CD4-positive, alpha-beta T cell (primary cell): ENCODE measurements at places on chromosomes 6 and 20.

GRCh38 chr20:18032977-18033892 lies 24.5 kb downstream of the OVOL2 start:
- DNase-seq, result no peak

DNA sequence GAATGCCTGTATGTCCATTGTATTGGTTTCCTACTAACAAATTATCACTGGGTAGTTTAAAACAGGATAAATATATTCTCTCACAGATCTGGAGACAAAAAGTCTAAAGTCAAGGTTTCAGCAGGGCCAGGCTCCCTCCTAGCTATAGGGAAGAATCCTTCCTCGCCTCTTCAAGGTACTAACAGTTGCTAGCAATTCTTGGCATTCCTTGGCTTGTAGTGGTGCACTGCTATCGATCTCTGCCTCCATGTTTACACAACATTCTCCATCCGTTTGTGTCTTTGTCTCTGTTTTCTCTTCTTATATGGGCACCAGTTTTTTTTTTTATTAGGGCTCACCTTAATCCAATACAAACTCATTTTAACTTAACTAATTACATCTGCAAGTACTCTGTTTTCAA lies 48.9 kb downstream of the OR2B6 start:
- no peak for DNase-seq

DNA sequence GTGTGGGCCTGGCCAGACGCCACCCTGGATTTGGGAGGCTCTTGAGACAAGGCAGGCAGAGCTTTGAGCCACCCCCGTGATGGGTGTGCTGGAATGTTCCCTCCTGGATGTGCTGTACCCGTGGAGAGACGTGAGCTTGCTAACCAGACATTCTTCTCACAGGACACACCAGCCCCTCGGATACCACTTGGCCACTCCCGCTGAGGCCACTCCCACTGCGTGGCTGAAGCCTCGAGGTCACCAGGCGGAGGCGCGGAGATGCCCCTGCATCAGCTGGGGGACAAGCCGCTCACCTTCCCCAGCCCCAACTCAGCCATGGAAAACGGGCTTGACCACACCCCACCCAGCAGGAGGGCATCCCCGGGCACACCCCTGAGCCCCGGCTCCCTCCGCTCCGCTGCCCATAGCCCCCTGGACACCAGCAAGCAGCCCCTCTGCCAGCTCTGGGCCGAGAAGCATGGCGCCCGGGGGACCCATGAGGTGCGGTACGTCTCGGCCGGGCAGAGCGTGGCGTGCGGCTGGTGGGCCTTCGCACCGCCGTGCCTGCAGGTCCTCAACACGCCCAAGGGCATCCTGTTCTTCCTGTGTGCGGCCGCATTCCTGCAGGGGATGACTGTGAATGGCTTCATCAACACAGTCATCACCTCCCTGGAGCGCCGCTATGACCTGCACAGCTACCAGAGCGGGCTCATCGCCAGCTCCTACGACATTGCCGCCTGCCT lies 14.1 kb downstream of the SLCO4A1 start:
- DNase-seq, result no peak

- no peak for DNase-seq
These were observed 437.2 kb downstream of the BCKDHB start for GRCh38 chr6:80543598-80544222.

DNA sequence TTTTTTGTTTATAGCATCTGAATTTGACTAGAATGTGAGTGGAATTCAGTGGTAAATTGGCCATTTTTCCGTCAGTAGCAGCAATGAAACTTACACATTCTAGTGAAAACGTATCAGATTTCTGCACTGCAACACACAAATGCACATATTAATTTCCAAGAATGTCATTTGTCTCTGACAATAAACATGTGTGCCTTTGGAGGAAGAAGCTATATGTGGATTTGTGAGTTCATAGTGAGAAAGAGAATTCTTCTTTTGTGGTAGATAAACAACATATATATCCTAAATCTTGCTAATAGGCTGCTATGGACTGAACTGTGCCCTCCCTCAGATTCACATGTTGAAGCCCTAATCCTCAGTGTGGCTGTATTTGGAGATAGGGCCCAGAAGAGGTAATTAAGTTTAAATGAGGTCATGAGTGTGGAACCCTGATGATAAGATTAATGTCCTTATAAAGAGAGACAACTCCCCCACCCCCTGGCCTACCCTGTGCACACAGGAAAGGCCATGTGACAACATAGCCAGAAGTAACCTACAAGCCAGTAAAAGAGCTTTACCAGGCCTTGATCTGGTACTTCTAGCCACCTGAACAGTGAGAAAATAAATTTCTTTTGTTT lies 200.2 kb upstream of the EYA4 start:
- no peak for DNase-seq
